DND-41 (cell line): ENCODE measurements at places on chromosomes 13 and 19.

- H3K4me1 ChIP-seq, result no peaks in the 10 kb centered on the region
- no peak for DNase-seq
- no peak overlapping the region for H3K4me3 ChIP-seq
- H3K27ac ChIP-seq, result no peak overlapping the region
- H3K36me3 ChIP-seq, result no peaks in the 10 kb centered on the region
- no peaks in the 10 kb centered on the region for H3K27me3 ChIP-seq
These were observed 371.3 kb downstream of the SLITRK5 start for GRCh38 chr13:88042489-88042888.

- no peaks in the 10 kb centered on the region for H3K27me3 ChIP-seq
- DNase-seq, result no peak
- no peak overlapping the region for H3K27ac ChIP-seq
- H3K4me1 ChIP-seq, result no peaks in the 10 kb centered on the region
- H3K36me3 ChIP-seq, result no peaks in the 10 kb centered on the region
These were observed 748.2 kb upstream of the SLITRK1 start for GRCh38 chr13:84630476-84630875.

DNA sequence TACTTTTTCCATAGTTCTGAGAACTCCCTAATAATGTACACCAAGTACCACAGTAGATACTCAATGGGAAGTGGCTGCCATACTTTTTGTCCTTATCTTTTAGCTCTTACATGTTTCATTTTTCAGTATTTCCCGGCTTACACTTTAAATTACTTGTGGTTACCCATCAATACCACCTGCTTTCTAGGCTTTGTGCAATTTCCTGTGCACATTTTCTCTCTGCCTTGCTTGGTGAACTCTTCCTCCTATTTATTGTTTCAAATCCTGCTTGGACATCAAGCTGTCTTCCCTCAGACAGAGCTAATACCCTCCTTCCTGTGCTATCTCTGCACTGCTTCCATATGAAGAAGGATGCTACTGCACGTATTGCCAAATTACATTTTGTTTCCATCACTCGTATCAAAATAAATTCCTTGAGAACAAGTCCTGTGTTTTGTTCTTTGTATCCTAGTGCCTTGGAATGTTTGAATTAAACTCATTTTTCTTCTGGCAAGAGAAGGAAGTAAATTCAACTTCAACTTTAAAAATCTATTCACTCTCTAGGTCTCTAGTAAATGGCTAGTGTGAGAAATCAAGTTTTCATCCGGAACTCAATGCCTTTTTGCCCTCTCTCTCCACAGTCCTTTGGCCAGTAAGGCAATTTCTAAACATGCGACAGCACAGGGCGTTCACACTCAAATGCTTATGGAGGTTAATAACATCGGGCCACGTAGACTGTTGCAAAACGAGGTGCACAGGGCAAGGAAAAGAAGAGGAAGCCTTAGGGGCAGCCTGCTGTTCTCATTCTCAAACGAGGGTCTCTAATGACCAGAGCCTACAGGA, 5.6 kb downstream of the ZAR1L start:
- peaks cover 15% of the 10 kb centered on the region for H3K4me1 ChIP-seq
- H3K4me3 ChIP-seq, result no peak overlapping the region
- 0 out of 2 replicates have a peak overlapping the region, but pooled peaks have one; percentile 39 for H3K27ac ChIP-seq
- H3K27me3 ChIP-seq, result no peaks in the 10 kb centered on the region

DNA sequence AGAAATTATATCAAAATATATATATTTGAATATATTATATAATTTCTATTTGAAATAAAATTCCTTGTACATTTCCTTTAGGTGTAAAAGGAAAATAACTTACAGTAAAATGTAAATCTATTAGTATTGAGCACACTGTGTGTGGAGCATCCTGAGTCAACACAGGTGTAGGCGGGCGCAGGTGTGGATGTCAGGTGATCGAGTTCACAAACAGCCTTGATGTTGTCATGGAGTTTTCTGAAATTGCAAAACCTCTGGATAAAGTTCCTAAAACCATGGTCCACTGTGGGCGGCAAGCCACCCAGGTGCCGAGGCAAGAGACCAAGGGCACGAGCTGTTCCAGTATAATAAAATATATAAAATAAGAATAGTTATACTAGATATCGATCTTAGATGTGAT, 27.7 kb upstream of the MCF2L start:
- DNase-seq, result no peak
- H3K27ac ChIP-seq, result no peak overlapping the region
- H3K4me3 ChIP-seq, result no peak overlapping the region

GRCh38 chr19:13425151-13425550, 81.1 kb downstream of the CACNA1A start:
- H3K36me3 ChIP-seq, result no peaks in the 10 kb centered on the region
- no peak overlapping the region for H3K27ac ChIP-seq
- H3K4me1 ChIP-seq, result no peaks in the 10 kb centered on the region
- DNase-seq, result no peak
- no peaks in the 10 kb centered on the region for H3K27me3 ChIP-seq

GRCh38 chr13:47277774-47278173, 380.9 kb upstream of the HTR2A start:
- no peaks in the 10 kb centered on the region for H3K36me3 ChIP-seq
- no peak for DNase-seq
- H3K4me3 ChIP-seq, result no peak overlapping the region
- no peaks in the 10 kb centered on the region for H3K27me3 ChIP-seq
- no peaks in the 10 kb centered on the region for H3K4me1 ChIP-seq
- no peak overlapping the region for H3K27ac ChIP-seq

- peaks cover 3% of the 10 kb centered on the region for H3K27me3 ChIP-seq
- H3K4me3 ChIP-seq, result no peak within 1 kb of the TSS
- H3K27ac ChIP-seq, result no peak within 1 kb of the TSS
- no peaks in the 10 kb centered on the region for H3K4me1 ChIP-seq
These were observed at the start of gene DPF1 for GRCh38 chr19:38224014-38224862. DPF1 (minus strand) TSS chr19:38224222; CDS start chr19:38224142, 80 bp downstream.

DNA sequence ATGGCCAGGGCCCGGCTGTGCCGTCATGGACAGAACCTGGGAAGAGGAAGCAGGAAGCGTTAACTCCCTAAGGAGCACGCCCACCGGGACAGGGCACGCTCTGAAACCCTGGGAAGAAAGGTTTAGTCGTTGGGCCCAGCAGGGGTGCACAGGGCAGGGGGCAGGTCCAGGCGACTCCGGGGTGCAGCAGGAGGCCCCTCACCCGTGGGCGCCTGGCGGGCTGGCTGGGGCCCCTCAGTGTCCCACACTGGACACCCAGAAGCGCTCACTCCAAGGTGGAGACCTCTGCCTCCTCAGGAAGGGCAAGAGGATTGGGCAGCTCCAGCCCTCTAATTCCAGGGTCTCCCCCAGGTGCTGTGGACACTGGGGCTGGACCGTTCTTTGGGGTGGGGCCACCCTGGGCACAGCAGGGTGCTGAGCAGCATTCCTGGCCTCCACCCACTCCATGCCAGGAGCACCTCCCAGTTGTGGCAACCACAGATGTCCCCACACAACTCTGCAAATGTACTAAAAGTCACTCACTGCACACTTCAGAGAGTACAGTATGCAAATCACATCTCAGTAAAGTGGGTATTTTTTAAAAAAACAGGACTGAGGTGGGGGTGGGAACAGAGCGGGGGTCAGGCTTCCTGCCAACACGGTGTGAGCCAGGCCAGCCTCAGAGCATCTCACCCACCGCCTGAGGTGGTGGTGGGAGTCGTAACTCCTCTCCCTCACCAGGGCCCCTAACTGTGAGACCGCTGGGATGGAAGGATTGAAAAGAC, 35.2 kb downstream of the PIP5K1C start:
- no peaks in the 10 kb centered on the region for H3K27me3 ChIP-seq
- no peaks in the 10 kb centered on the region for H3K4me1 ChIP-seq
- H3K27ac ChIP-seq, result no peak overlapping the region
- no peak for DNase-seq
- H3K36me3 ChIP-seq, result peaks cover 40% of the 10 kb centered on the region

DNA sequence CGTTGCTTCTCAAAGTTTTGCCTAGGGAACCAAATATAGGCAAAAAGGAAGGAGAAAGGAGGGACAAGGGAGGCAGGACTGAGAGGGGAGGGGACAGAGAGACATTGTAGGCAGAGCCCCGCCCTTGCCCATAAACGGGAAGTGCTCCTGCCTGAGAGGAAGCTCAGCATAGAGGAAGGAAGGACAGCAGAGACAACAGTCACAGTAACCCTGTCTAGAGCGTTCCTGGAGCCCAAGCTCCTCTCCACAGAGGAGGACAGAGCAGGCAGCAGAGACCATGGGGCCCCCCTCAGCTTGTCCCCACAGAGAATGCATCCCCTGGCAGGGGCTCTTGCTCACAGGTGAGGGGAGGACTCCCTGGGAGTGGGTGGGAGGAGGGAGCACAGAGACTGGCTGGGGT, at the start of gene CEACAM21:
TSS of gene CEACAM21 (plus strand) at position 169 of the 400 bp plus-strand sequence. CDS start at position 278, 109 bp downstream.
- peaks cover 6% of the 10 kb centered on the region for H3K27me3 ChIP-seq
- no peak within 1 kb of the TSS for H3K27ac ChIP-seq
- H3K4me1 ChIP-seq, result peaks cover 7% of the 10 kb centered on the region; the same call in 1 of the 2 replicates
- no peaks in the 10 kb centered on the region for H3K36me3 ChIP-seq
- no peak within 1 kb of the TSS for H3K4me3 ChIP-seq

DNA sequence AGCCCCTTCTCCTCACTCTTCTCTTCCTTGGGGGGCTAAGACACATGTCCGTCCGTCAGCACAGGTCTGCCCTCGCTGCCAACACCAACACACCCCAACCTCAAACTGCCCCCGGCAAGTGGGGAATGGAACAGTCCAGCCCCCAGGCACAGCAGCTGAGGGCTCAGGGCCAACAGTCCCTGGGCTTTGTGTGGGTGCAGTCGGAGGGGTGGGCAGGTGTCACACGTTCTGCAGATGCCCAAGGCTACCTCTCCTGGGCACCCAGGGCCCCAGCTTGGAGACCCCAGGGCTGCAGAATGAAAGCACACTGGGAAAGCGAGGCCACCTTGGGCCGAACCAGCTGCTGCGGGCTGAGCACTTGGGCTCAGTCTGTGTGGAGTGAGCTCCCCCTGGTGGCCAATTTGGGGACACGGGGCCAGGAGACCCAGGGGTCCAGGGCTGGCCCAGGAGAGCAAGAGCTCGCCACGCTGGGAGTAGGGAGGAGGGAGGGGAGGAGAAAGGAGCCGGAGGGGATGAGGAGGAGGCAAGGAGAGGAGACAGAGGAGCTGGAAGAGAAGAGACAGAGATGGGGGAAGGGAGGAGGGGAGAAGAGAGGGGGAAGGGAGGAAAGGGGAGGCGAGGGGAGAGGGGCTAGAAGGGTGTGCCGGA, 14.0 kb upstream of the ATP8B3 start:
- H3K27ac ChIP-seq, result no peak overlapping the region
- no peaks in the 10 kb centered on the region for H3K27me3 ChIP-seq
- H3K4me1 ChIP-seq, result no peaks in the 10 kb centered on the region
- peak; percentile 79 for DNase-seq
- H3K4me3 ChIP-seq, result no peak overlapping the region
- H3K36me3 ChIP-seq, result peaks cover 85% of the 10 kb centered on the region

- no peaks in the 10 kb centered on the region for H3K36me3 ChIP-seq
- H3K4me3 ChIP-seq, result no peak overlapping the region
- no peak for DNase-seq
- no peak overlapping the region for H3K27ac ChIP-seq
These were observed 33.9 kb upstream of the SLC7A10 start for GRCh38 chr19:33259539-33259938.

- H3K27me3 ChIP-seq, result no peaks in the 10 kb centered on the region
- no peaks in the 10 kb centered on the region for H3K36me3 ChIP-seq
- H3K4me1 ChIP-seq, result peaks cover 16% of the 10 kb centered on the region
- H3K4me3 ChIP-seq, result no peak overlapping the region
These were observed 109.6 kb upstream of the SERP2 start for GRCh38 chr13:44263751-44264620.

GRCh38 chr13:69389899-69390298, 717.7 kb upstream of the ATXN8OS start:
- H3K27ac ChIP-seq, result no peak overlapping the region
- H3K4me1 ChIP-seq, result no peaks in the 10 kb centered on the region
- no peaks in the 10 kb centered on the region for H3K27me3 ChIP-seq
- no peak for DNase-seq
- H3K4me3 ChIP-seq, result no peak overlapping the region

DNA sequence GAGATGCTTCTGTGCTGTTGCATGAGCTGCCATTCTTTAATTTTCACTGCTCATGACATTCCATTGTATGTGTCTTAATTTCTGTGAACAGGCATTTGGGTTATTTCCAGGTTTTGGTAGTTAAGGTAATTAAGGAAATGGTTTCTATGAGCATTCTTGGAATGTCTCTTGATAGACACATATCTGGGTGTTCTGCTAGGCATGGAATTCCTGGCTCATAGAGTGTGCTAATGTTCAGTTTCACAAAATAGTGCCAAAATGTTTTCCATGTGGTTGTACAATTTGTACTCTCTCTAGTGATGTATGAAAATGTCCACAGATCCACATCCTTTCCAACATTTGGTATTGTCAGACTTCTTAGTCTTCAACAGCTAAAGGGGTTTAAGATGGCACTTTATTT, 680.9 kb upstream of the SGCG start:
- no peaks in the 10 kb centered on the region for H3K36me3 ChIP-seq
- no peak overlapping the region for H3K4me3 ChIP-seq
- no peaks in the 10 kb centered on the region for H3K27me3 ChIP-seq

- no peaks in the 10 kb centered on the region for H3K36me3 ChIP-seq
- H3K4me1 ChIP-seq, result 0 out of 2 replicates have a peak, but pooled peaks cover 6% of the 10 kb centered on the region
These were observed 29.6 kb upstream of the CALM3 start for GRCh38 chr19:46571495-46571894.

DNA sequence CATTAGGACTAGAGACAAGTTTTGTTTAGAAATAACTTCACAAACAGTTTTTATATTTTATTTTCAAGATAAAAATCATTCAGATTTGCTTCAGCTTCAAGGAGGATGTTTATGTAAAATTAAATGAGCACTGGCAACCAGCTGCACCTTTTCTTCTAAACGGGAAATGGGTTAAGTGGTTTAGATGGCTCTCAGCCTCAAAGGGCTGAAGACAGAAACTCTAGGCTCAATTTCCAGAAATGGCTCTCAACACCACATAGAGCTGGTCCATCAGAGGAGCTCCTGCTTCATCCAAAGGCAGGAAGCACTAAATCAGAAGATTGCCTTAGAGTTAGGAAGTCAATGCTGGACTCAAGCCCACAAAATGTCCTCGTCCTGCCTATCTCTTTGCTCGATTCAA, 74.7 kb downstream of the ZNF429 start:
- peak; percentile 67 for DNase-seq
- H3K27me3 ChIP-seq, result no peaks in the 10 kb centered on the region
- peak overlapping the region; percentile 75 for H3K27ac ChIP-seq
- H3K4me3 ChIP-seq, result no peak overlapping the region
- H3K36me3 ChIP-seq, result peaks cover 63% of the 10 kb centered on the region
- peaks cover 56% of the 10 kb centered on the region for H3K4me1 ChIP-seq

- no peak for DNase-seq
- no peaks in the 10 kb centered on the region for H3K27me3 ChIP-seq
- no peak overlapping the region for H3K27ac ChIP-seq
- no peak overlapping the region for H3K4me3 ChIP-seq
- no peaks in the 10 kb centered on the region for H3K4me1 ChIP-seq
- H3K36me3 ChIP-seq, result peaks cover 36% of the 10 kb centered on the region
These were observed 5.5 kb upstream of the PTGER1 start for GRCh38 chr19:14480700-14481079.

DNA sequence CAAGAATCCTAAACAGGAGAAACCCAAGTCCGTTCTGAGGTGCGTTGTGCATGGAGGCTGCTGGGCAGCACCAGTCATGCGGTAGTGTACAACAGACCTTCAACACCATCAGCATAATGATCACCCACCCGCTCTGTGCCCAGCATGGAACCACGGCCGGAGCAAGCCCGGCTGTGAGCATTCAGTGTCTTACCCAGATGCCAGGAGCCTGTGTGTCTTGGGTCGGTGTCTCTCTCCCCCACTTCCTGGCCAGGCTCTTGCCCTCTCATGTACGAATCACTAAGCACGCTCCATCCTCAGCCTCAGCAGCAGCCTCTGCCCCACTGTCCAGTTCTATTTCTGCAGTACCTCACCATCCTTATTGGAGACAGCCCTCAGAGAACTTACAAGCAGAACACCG, 231.6 kb upstream of the IRS2 start:
- H3K4me1 ChIP-seq, result no peaks in the 10 kb centered on the region
- no peak for DNase-seq
- no peak overlapping the region for H3K27ac ChIP-seq
- no peak overlapping the region for H3K4me3 ChIP-seq
